ENCODE measurements at places on chromosomes 11 and 22.

DNA sequence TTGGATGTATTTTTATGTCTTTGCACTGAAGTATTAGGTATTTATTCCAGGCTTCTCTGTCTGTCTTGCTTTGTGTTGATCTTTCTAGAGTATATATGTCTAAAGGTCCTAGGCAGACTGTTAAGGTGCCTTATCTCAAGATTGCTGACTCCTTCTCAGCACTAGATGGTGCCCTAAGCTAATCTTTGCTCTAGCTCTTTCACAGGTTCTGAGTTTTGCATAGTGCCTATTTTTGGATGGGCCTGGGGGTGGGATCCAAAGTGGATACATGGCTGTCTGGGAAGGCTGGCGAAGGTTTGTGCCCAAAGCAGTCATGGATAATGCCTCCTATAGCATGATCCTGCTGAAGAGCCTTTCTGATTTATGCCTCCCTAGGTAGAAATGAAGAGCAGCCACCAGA is 154.9 kb downstream of the TRPC6 start:
- no peak for DNase-seq

DNA sequence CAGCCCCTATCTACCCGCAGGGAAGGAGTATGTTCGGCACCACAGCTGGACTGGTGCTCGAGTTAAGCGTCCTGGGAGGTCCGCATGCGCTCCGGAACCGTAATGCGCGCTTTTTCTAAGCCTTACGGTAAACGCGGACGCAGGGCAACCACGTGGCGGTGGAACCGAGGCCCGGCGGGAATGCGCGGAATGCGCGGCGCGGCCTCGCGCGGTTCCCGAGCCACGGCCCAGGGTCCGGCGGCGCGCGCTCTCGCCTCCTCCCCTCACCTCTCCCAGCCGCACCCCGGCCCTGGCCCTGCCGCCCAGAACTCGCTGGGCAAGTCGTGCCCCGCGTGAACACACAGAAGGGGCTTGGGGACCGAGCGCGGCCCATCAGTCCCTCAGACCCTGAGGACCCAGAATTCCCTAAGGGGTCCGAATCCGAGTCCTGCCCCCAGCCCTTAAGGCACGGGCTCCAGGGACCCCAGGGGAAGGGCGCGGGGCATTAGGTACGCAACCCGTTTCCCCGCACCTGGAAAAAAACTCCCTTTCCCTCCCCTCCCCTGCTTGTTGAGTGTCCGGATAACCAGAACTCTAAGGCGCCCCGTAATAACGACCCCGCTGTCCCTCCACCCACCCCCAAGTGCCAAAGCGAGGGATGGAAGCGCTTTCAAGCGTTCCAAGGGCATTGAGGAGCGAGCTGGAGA is 4.3 kb upstream of the CCND1 start:
- DNase-seq: no peak

- no peak for DNase-seq
Measured at GRCh38 chr11:20464518-20464917, 77.0 kb downstream of the PRMT3 start.

DNA sequence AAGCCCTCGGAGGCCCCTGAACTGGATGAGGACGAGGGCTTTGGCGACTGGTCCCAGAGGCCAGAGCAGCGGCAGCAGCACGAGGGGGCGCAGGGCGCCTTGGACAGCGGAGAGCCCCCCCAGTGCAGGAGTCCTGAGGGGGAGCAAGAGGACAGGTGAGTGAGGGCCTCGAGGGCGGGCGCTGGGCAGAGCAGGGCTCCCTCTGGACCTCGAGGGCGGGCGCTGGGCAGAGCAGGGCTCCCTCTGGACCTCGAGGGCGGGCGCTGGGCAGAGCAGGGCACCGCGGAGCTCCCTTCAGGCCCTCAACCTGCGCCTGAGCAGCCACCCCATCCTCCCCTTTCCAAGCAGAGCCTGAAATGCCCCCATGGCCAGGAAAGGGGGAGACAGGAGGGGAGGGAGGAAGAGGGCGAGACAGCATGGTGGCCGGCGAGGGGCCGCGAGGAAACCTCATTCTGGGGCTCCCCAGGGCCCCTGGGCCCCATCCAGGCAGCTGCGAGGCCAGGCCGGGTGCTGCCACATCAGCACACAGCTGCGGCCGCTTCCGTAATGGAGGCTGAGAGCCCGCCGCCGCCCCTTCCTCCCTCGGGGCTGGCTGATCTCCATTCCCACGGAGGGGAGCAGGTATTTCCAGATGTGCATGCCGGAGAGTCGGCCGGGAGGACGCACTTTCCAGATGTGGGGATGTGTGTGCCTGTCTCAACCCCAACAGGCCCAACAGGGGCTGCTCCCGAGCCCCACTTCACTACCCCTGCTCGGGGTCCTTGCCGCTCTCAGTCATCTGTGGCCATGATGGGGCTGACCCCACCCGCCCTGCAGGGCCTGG is 10.0 kb downstream of the PRR33 start:
- no peak for DNase-seq

DNA sequence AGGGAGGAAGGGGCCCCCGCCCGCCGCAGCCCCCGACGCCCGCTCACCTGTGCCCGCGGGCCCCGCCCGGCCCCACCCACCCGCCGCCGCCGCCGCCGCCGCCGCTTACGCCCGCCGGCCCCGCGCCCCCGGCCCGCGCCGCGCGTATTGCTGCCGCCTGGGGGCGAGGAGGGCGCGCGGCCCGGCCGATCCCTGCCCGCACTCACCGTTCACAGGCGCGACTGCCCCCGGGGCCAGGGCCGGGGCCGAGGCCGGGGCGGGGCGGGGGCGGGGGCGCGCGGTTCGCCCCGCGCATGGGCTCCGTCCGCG is 212 bp downstream of the HRAS start:
- no peak for DNase-seq

DNA sequence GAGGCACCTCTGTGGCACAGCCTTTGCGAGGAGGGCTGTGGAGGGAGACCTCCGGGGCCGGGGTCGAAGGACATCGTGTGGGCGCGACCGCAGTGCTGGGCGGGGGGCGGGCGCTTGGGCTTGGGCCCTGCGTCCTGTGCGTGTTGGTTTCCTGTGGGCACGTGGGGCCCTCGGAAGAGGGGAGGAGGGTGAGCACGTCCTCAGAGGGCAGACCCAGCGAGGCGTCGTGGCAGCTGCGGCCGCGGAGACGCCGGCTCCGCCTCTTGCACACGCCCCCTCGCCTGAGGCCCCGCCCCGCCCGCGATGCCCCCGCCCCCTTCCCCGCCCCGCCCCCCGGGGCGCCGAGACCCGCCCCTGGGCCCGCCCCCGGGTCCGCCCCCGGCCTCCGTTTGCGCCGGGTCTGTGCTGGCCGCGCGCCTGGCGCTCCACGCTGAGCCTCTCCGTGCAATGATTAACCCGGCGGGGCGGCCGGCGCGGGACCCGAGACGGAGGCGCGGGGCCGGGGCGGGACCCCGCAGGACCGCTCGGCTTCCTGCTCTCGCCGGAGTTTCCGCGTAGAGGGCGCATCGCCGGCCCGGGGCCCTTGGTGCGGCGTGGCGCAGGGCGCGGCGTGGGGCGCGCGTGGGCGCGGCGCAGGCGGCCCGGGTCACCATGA is at the start of gene PRR5:
PRR5 (plus strand) TSS at position 381 of the 655 bp plus-strand sequence; CDS start at position 652, 271 bp downstream.
- peak; percentile 33 for DNase-seq

GRCh38 chr11:7965386-7965785 is at the start of gene NLRP10:
TSS of gene NLRP10 (minus strand) at chr11:7965447. CDS start at chr11:7963495, 1,952 bp downstream.
- DNase-seq: no peak

DNA sequence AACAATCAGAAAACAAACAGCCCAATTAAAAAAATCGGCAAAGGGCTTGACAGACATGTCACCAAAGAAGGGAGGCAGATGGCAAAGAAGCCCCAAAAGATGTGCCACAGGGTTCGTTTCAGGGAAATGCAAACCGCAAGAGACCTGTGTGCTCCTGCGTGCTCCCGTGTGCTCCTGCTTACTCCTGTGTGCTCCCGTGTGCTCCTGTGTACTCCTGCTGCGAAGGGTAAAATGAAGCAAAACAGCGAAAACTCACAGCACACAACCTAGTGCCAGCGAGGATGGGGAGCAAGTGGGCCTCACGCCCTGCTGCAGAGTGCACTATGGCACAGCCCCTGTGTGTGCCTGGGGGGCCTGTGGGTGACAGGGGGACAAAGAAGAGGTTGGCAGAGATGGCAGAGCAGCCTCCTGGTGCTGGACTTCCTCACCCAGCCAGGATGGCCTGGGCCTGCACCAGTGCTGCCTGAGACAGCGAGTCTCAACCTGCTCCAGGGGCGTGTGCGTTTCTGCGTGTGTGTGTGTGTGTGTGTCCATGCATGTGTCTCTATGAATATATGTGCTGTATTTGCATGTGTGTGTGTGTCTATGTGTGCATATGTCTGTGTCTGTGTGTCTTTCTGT is 14.0 kb downstream of the ASCL2 start:
- no peak for DNase-seq

GRCh38 chr22:49968313-49968830 is 7.8 kb downstream of the PIM3 start:
- DNase-seq: no peak

DNA sequence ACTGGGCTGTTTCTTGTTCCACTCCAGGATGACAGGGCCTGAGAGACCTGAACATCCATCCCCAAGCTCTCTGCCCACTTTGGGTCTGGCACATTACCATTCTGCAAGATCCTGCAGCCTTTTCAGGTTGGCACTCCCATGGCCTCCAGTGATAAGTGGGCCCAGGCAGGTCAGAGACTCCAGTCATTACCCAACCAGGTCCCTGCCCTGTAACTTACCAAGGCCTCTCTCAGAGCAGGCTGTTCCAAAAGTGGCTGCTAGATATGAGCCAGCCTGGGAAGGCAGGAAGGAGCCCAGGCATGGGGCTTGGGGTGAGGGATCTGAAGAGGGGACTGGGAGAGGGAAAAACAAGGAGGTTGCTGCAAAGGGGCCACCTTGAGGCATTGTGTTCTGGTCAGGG is 35.9 kb downstream of the KCNQ1OT1 start:
- DNase-seq: no peak

DNA sequence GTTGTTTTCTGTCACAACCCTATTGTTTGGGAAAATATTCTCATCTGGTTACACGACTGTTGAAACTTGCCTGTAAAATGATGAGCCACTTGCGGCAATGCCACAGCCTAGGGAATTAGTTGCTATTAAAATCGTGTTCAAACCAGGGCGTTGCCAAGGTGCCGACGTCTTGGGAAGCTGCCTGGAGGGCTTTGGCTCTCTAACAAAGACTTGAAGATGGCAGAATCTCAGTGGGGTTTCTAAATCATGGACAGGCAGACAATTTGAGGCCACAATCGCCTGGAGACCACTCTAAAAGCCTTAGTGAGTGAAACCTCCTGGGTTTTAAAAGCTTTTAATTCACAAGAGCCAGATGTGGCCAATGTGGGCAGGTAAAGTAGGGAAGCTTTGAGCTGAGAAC is 117.2 kb upstream of the BMAL1 start:
- no peak for DNase-seq

- no peak for DNase-seq
Measured at GRCh38 chr22:38213990-38214301, 12.2 kb downstream of the MAFF start.

DNA sequence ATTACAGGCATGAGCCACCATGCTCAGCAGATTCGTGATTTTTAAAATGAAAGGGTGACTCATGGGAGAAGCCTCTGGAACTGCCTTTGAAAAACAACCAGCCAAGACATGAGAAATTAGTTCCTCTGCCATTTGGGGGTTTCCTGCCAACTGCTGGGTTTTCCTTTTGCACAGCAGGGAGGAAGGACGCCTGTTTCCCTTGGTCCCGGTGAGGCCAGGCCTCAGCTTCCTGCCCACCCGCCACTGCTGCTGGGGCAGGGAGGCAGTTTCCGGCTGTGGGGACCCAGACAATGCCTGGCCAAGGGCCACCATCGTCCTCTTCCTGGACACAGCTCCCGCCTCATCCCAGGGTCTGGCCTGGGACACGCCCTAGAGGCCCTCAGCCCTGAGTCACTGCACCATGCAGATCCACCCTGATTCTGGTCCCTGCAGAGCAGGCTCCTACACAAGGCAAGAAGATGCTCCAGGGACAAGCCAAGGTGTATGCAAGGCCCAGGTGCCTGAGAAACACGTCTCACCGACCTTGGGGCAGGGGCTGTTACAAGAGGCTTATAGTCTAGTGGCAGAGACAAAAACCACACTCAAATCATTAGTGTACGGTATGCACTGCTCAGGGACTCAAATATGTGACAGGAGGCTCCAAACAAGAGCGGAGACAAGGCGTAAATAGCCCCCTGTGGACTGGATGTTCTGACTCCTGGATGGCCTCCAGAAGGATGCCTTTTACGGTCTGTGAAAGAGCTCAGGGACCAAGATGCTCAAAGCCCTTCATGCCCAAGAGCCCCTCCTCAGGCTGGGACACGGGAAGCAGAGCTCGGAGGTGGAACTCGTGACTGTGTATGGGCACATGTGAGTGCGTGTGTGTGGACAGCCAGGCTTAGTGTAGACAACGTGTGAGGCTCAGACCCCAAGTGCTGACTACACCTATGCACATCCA is 10.0 kb downstream of the PPM1F start:
- DNase-seq: no peak

- DNase-seq: no peak
Measured at GRCh38 chr11:60118338-60118737, 29.9 kb downstream of the MS4A2 start.

- no peak for DNase-seq
Measured at GRCh38 chr11:18000760-18001159, 12.1 kb downstream of the SERGEF start.

- no peak for DNase-seq
Measured at GRCh38 chr11:32231909-32232493, 141.1 kb downstream of the RCN1 start.

- DNase-seq: no peak
Measured at GRCh38 chr11:115780646-115781362, 276.6 kb upstream of the CADM1 start.

GRCh38 chr11:32429477-32429876 is 5.9 kb downstream of the WT1 start:
- no peak for DNase-seq

DNA sequence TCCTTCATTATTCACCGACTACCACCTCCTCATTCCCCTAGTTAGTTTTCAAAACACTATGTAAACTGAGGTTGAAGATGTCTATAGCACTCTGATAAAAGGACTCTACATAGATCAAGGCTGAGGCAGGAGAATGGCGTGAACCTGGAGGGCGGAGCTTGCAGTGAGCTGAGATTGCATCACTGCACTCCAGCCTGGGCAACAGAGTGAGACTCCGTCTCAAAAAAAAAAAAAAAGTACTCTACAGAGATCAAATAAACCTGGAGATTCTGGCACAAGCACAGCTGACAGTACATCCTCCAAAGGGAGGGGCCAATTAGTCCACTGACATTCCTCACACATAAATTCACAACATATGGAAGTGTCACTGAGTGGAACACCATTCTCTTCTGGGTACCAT is 31.0 kb downstream of the TSG101 start:
- no peak for DNase-seq

DNA sequence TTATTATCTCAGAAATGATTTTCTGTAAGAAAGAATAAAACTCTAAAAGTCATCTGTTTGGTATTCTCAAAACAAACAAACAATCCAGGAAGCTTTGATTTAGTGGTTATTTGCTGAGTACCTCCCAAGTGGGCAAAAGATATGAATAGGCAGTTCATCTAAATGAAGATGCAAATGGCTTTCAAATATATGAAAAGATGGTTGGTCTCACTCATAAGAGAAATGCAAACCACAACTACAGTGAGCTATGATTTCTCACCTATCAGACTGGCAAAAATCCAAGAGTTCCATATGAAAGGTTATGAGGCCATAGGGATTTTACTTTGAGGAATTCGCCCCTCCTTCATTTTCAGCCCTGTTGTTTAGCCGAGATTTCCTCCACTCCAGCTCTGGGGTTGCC is 11.3 kb upstream of the P2RY2 start:
- DNase-seq: no peak

Measured in esophagus squamous epithelium (tissue), 5 donors.